CD4-positive, alpha-beta T cell (primary cell): ENCODE measurements at places on chromosomes 4 and X. TPM values are rescaled to one million over a fixed set of nuclear protein-coding genes. Genes with fewer than 3 reads are reported as not detected.

MTCP1 gene
- 18.9 TPM for total RNA-seq

COX7B2 gene
- total RNA-seq = not detected

SPANXA2 gene
- total RNA-seq = not detected

RASGEF1B gene
- total RNA-seq = 73.1 TPM

DNA sequence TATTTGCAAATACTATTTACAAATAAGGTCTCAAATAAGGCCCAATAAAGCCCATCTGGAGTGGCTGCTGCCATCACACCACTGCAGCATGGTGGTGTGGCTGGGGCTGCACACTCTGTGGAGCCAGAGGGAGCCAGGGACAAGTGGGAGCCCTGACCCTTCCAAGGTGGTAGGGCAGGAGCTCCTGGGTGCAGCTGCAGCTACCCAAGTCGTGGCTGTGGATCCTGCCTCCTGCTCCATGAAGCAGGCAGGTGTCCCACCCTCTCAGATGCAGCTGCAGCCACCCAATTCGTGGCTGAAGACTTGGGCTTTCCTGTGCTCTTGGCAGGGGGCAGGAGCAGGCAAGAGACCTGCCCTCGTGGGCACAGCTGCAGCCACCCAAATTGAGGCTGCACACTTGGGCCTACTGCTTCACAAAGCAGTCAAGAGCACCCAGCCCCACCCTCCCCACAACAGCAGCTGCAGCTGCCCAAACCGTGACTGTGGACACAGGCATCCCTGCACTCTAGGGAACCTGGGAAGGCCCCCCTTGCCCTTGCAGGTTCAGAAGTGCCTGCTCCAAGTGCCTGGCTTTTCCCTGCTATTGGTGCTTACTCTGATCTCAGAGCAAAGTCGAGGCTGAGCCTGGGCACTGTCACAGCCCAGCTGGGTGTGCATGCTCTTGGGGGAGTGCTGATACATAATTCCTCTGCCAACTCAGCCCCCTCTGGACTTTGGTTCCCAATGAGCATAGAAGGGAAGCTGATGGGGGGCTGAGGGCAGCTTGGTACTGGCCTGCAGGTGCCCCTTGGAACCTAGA, 614.8 kb downstream of the PCDH18 start:
- H3K27ac ChIP-seq = no peak overlapping the region
- H3K4me1 ChIP-seq = no peaks in the 10 kb centered on the region
- no peak overlapping the region for H3K4me3 ChIP-seq
- H3K27me3 ChIP-seq = no peaks in the 10 kb centered on the region
- no peak for DNase-seq

DNA sequence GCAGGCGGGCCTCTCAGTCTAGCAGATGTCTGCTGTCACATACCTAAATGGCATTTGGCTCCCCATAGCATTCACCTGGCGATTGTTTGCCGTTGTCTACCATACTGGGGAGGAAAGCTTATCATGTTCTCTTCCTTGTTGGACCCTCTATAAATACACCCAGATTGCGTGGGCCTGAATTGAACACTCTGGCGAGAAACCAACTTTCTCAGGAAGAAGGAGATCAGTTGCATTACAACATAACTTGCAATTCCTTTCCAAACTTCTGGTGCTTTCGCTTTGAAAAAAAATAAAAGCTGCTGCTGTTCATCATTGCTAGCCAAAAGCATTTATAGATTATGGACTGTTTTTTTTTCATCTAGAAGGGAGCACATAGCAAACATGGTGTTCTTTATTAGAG, 230.0 kb upstream of the GPC4 start:
- no peaks in the 10 kb centered on the region for H3K27me3 ChIP-seq
- no peaks in the 10 kb centered on the region for H3K4me1 ChIP-seq
- no peak overlapping the region for H3K4me3 ChIP-seq
- no peak overlapping the region for H3K27ac ChIP-seq
- DNase-seq = no peak

DNA sequence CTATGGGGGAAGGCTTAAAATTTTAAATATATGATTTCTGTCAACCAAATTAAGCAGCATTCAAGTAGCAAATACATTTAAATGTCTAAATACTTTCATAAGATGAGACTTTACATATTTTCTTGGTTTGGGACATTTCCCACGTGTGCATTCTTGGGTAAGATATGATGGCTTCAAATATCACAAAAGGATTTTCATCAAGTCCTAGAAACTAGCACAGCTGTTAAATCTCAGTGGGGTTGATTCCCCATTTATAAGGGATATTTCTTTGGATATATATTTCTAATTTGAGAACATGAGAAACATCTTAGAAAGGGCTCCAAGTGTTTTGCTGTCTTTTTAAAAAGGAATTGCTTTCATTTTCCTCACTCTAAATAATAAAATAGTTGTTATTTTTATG, 90.2 kb downstream of the P2RY10 start:
- no peak overlapping the region for H3K27ac ChIP-seq
- H3K4me3 ChIP-seq = no peak overlapping the region
- H3K4me1 ChIP-seq = peaks cover 3% of the 10 kb centered on the region
- no peaks in the 10 kb centered on the region for H3K36me3 ChIP-seq

GRCh38 chr4:64430933-64431332, 21.7 kb upstream of the TECRL start:
- H3K4me1 ChIP-seq = no peaks in the 10 kb centered on the region
- no peak overlapping the region for H3K4me3 ChIP-seq

DNA sequence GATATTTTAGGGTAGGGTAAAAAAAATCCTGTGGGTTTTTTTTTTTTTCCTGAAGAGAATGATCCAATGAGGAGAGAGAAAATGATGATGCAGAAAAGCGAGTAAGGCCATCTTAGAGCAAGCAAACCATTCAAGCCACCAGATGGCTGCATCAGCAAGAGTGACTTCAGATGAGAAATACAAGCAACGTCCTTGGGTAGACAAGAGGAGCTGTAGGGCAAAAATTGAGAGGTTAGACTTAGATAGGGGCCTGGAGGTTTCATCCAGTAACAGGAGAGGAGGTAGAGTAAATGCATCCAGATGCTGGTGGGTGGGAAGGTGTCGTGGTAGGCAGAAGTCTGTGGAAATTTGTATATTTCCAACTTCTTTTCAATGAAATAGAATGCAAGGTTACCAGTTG, 14.6 kb downstream of the FTHL17 start:
- H3K36me3 ChIP-seq = no peaks in the 10 kb centered on the region
- H3K4me3 ChIP-seq = no peak overlapping the region
- H3K4me1 ChIP-seq = no peaks in the 10 kb centered on the region

DNA sequence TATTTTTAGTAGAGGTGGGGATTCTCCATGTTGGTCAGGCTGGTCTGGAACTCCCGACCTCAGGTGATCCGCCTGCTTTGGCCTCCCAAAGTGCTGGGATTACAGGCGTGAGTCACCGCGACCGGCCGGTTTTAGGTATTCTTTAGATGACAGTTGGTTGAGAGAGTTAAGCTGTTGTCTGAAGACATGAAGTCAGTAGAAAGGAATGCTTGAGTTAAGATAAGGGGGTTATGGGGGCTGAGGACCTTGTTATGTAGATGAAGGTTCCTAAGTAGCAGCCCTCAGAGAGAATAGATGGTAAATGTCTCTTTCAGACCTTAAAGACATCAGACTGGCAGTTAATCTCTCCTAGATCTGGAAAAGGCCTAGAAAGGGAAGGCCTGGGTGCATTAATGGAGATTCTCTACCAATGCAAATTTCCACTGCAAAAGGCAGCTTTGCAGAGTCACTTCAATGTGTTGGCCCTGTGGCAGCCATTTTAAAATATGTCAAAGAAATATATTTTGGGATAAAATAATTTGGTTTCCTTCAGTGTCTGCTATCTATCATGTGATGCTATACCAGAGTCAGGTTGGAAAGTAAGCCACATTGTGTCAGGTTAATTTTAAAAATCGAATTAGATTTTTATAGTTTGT, 6.4 kb upstream of the ZNF674 start:
- H3K36me3 ChIP-seq = peaks cover 3% of the 10 kb centered on the region
- H3K4me3 ChIP-seq = no peak overlapping the region
- DNase-seq = no peak
- no peak overlapping the region for H3K27ac ChIP-seq

- no peak overlapping the region for H3K27ac ChIP-seq
- no peaks in the 10 kb centered on the region for H3K36me3 ChIP-seq
- no peak for DNase-seq
- H3K27me3 ChIP-seq = no peaks in the 10 kb centered on the region
- H3K4me3 ChIP-seq = no peak overlapping the region
- H3K4me1 ChIP-seq = no peaks in the 10 kb centered on the region
Observed at GRCh38 chrX:77275392-77275791, 171.8 kb upstream of the FGF16 start.

- no peak for DNase-seq
- no peaks in the 10 kb centered on the region for H3K4me1 ChIP-seq
- H3K4me3 ChIP-seq = no peak overlapping the region
- no peaks in the 10 kb centered on the region for H3K36me3 ChIP-seq
Observed at GRCh38 chr4:36823199-36823967, 421.2 kb upstream of the NWD2 start.

- H3K27ac ChIP-seq = no peak overlapping the region
- DNase-seq = no peak
- peaks cover 16% of the 10 kb centered on the region for H3K36me3 ChIP-seq
Observed at GRCh38 chr4:113468165-113469022, 293.1 kb downstream of the CAMK2D start.

DNA sequence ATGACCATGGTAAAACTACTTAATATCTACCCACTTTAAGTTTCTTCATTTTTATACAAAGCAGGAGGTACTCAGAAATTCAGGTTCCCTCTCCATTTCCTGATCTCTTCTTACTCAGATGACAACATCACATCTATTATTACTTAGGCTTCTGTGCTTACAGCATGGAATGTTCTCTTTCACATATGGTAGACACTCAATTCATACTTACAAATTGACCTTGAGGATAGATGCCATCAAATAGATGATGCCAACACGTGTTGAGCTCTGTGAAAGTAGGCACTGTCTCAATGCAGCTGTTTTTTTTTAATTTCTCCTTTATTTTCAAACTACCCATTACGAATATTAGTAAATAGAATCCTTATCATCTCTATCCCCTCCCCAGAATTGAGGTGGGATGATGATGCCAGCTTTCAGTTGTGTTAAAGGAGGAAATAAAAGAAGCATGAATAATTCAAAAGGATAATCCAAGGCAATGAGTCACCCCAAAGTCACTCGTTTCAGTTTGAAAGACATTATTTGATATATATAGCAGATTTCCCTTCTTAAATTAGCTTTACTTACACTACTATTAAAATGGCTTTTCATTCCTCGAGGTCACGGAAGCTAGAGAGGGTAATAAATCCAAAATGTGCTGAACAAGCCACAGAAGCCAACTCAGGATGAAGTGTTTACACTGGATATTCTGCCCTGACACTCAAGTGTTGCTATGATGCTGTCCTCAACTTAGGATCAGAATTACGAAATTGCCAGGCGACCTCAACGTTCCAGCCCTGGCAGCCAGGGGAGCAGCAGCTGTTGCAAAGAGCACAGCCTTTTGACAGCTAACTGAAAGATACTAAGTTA, 124.2 kb upstream of the EOLA2 start:
- no peak overlapping the region for H3K27ac ChIP-seq
- no peak for DNase-seq
- H3K4me1 ChIP-seq = no peaks in the 10 kb centered on the region
- H3K4me3 ChIP-seq = no peak overlapping the region

DNA sequence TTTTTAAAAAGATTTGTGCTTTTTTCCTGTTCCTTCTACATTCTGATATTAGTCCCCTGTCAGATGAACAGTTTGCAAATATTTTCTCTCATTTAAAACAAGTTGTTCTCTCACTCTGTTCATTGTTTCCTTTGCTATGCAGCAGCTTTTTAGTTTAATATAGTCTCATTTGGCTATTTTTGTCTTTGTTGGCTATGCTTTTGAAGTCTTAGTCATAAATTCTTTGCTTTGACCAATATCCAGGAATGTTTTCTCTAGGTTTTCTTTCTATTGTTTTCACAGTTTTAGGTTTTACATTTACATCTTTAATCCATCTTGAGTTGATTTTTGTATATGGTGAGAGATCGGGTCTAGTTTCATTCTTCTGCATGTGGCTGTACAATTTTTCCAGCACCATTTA, 136.8 kb downstream of the TET2 start:
- no peaks in the 10 kb centered on the region for H3K36me3 ChIP-seq
- no peak overlapping the region for H3K4me3 ChIP-seq
- H3K27ac ChIP-seq = no peak overlapping the region
- no peak for DNase-seq
- H3K27me3 ChIP-seq = no peaks in the 10 kb centered on the region

DNA sequence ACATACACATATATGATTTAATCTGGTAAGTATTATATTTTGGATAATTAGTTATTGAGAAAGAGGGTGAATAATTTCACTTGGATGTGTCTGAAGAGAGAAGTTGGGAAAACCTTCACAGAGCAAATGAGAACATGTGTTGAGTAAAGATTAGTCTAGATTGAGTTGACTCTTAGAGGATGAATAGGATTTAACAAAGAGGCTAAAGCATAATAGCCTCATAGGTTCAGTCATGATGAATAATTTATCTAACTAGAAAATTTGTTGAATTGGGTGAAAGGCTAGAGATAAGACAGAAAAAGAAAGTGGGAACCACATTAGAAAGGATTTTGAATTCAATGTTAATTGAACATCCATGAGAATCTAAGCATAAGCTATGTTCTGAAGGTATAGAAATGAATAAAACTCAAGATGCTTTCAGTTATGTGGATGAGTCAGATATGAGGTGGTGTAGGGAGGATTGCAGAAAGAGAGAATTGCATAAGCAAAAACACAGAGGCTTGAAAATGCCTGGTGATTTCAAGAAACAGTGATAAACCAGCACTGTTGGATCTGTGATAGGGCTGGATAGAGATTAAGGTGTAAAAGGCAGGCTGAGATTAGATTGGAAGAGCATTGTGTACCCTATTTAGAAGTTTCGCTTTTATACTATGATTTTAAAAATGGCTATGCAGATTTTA, 207.6 kb upstream of the NR3C2 start:
- DNase-seq = no peak
- H3K4me1 ChIP-seq = no peaks in the 10 kb centered on the region
- no peaks in the 10 kb centered on the region for H3K36me3 ChIP-seq
